Kidney epithelial cell (primary cell): ENCODE measurements at places on chromosomes 12 and 14.
A peak's percentile ranks its signal among the peaks of the same experiment; 100 is the strongest.

DNA sequence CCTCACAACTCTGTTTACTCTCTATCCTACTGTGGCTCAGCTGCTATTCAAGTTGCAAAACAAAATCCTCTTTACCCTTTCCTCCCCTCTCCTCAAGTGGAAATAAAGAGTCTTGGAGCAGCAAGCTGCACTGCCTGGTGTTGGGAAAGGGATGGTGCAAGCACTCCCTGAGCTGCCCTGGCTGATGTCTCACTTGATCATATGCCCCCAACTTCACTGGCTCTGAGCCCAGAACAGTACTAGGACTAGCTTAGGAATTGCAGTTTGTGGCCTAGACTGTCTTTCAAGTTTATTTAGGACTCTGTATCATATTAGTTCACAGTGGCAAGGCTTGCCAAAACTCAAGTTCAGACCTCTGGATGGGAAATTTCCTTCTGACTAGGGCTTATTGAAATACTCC, 1683.8 kb upstream of the SEL1L start:
- peak; percentile 9 for DNase-seq

- no peak for DNase-seq
Observed at GRCh38 chr14:98976271-98976670, 295.7 kb downstream of the BCL11B start.

DNA sequence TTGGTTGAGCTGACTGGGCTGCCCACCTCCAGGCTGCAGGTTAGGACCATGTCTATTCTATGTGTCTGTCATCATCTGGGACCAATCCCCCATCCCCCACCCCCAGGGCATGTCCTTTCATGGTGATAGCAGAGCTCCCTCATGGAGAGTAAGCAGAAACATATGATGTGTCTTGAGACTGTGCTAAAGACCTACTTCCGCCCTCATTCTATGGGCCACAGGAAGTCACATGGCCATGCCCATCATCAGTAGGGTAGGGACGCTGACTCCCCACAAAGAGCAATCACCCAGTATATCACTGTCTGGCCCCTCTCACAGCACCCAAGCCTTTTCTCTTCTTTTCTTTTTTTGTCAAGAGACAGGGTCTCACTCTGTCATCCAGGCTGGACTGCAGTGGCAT, 99.7 kb downstream of the CMKLR1 start:
- DNase-seq = no peak

DNA sequence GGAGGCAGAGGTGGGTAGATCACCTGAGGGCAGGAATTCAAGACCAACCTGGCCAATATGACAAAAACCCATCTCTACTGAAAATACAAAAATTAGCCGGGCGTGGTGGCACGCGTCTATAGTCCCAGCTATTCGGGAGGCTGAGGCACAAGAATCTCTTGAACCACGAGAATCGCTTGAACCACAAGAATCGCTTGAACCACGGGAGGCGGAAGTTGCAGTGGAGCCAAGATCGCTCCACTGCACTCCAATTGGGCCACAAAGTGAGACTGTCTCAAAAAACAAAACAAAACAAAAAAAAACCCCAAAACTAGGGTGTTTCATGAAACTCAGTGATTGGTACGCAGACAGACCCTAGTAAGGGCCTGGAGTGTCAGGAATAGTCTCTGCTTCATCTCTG, 6.4 kb upstream of the ARF6 start:
- DNase-seq = no peak

DNA sequence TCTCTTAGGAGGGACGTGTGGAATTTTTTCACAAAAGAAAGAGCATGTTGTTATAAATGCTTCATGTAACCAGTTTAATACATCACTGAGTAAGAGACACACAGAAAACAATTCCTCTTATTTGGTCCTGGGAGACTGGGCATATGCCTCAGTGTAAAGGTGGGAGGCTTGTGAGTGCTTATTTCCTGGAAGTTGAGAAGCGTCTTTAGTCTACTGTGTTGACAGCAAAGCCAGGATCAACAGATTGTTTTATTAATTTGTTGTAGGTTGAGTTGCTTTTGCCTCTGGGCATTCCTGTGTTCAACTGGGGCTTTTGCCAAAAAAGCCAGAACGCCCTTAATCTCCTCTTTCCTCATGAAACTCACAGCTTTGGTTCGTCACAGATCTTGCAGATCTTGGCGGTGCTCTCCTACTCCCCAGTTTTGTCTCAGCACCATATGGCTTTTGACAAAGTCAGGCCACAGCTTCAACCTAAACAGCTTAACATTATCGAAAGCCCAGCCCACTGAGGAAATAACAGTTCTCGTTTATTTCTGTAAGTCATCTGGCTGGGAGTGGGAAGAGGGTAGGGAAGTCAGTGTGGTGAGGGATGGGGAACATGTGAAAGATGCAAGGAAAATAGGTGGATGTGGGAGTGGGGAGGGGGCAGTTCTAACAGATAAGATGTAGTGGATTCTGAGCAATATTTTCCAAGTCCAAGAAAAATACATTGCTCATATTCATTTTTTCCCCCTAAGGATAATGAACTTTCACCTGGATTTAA, 227.2 kb downstream of the DACT1 start:
- peak; percentile 70 for DNase-seq

- no peak for DNase-seq
Observed at GRCh38 chr12:27845187-27845586, 65.2 kb upstream of the MANSC4 start.

- no peak for DNase-seq
Observed at GRCh38 chr14:80695869-80696268, 245.7 kb downstream of the CEP128 start.

DNA sequence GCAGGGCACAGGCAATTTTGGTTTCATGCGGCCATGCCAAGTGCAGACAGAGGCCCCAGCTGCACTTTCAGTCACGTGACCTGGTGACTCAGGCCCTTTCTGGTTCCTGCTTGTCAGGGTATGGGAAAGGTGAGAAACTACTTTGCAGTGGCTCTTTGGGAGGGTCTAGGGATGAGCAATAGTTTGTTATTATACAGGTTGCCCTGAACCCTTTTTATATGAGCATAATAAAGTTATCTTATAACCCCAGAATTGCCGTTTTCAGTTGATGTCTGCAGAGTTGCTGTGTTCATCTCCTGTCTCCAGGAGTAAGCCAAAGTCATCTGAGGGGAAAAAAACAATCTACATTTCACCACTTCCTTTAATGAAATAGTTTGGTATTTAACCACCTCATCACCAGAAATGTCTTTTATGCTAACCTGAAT, 30.9 kb upstream of the EMP1 start:
- DNase-seq = peak; percentile 86

- DNase-seq = no peak
Observed at GRCh38 chr14:54207075-54207474, 189.7 kb upstream of the CDKN3 start.
